Stromal cell of bone marrow (primary cell): ENCODE measurements at places on chromosomes 7 and 10.

DNA sequence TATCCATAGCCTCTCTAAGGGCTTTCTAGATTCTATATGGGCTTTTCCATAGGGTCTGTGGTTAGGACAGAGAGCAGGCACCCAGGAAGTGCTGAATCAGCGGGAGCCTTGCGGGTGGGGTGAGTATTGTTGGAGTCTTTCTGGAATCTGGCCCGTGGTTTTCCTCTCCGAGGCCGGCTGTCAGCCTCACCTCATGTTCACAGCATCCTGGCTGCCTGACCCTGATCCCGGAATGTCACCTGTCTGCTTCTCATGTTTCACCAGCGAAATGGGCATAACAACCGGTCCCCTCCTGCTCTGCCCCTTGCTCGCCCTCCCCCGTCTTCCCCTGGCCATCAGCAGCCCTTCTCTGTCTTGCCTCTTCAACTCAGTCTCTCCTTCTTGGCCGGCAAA lies 36.5 kb downstream of the DDIT4 start:
- no peak for DNase-seq

- DNase-seq, result peak; percentile 58
Measured at GRCh38 chr7:108124820-108125219, 5.3 kb downstream of the LAMB4 start.

GRCh38 chr7:32586291-32587221 lies 91.3 kb downstream of the AVL9 start:
- peak; percentile 86 for DNase-seq

DNA sequence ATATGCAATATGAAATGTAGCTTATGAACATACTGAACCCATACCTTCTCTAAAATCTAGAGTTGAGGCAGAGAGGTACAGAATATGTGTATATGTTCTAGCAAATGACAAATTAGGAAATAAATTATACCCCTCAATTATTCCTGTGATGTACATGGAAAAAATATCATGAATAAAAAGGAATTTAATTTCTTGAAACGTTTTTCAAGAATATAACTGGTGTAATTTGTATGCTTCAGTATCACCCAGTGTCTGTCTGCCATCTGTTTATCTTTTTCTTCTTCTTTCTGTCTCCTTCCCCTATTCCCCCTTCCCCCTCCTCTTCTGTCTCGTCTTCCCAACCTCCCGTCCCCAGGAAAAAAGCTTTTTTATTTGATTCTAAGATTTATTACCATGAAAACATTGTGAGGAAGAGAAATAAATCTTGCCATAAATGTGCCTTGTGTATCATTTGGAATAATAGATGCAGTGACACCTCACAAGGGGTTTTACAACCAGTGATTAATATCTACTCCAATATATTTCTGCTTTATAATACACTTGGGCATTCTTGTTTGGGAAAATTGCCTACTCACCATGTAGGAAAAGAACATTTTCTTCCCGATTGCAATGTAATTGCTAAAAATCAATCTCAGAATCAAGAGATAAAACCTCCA lies 12.2 kb downstream of the LANCL2 start:
- DNase-seq, result no peak

DNA sequence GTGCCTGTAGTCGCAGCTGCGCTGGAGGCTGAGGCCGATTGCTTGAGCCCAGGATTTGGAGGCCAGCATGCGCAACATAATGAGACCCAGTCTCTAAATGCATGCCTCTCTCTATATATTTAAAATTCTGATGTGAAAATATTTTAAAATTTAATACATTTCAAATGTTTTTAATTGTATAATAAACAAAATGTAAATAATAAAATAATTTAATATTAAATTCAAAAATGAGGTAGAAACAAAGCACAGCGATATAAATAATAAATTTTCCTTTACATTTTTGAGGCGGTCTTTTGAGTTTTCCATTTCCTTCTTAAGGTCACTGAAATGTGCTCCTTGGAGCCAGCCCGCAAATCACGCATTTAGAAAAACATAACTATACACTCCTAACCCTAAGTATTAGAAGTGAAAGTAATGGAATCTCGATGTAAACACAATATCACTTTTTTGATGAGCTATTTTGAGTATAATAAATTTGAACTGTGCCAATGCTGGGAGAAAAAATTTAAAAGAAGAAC lies 523 bp upstream of the CDK1 start:
- DNase-seq, result no peak

DNA sequence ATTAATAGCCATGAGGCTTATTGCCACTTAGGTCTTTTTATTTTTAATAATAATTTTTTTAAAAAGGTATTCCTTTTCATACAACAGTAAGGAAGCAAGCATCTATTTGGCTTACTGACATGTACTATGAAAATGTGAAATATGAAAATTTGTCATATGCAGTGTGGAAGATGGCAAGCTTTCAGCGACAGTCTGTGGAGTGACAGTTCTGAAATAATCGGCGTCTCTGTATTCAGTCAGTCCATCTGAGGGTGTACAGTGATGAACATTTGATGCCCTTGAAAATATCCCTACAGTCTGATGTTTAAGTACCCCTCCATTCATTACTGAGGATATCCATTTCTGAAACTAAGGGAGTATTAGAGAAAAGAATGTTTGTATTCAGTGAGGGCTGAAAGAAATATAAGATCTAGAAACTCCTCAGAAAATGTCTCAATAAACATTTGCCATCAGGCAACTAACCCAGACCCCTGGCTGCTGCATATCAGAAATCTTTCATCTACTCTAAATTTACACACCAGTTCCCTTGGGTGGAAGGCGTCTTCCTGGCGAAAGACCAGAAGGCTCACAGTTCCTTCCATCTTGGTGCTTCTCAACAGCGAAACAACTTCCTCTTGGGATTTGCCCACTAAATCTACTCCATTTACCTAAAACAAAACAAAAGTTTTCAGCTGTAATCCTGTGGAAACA lies 440.6 kb downstream of the PARD3 start:
- DNase-seq, result no peak
